ENCODE measurements at places on chromosomes 6 and 20. TPM values are rescaled to one million over a fixed set of nuclear protein-coding genes. Genes with fewer than 3 reads are reported as not detected.

CTAGE9 gene
- not detected for total RNA-seq

SAMD3 gene
- total RNA-seq = not detected

WFDC10B gene
- total RNA-seq = not detected

ZC3H12D gene
- total RNA-seq = 0.01 TPM
